ENCODE measurements at places on chromosomes 7 and 10.

GRCh38 chr7:110774071-110774470 is 316.9 kb upstream of the LRRN3 start:
- no peak for DNase-seq

DNA sequence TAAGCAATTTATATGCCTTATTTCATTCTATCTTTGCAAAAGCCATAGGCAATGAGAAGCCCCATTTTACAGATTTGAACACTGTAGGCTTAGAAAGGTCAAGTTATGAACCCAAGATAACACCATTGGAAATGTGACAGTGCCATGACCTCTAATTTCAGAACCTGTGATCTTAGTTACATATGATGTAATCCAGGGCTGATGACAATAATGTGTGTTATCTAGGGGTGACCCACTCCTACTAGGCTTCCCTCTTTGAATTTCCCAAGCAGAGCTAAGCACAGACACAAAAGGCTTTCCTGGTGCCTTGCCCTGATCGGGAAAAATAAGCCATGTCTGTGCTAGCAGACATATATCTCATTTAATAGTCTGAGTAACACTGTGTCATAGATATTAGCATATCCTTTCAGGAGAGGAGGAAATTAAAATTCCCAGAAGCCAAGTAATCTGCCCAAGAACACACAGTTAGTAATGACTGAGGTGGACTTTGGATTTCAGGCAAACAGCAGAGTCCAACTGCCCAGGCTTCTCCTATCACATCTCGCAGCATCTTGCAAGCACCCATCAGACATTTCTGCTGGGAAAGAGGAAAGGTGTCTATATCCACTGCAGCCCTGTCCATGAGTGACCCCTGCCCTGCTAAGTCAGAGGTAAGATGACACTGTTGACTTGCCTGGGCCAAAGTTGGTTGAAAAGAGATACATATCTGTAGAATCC is 2.8 kb upstream of the TECTB start:
- DNase-seq = no peak

DNA sequence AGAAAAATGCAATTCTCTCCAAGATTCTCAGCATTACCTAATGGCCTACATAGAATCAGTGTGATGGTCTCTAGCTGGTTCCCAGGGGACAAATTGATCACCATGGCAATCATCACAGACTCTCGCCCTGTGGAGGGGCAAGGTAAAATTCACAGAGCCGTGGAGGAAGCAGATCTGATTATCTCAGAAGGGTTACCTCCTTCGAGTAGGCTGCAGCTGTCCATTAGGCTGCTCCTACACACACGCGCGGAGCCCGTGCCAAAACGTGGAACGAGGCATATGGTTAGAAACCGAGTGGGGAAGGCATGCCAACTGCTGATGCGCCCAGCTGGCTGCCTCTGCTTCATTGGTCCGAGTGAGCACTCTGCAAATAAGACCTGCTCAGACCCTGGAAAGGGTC is 52.8 kb upstream of the PTER start:
- DNase-seq = no peak

DNA sequence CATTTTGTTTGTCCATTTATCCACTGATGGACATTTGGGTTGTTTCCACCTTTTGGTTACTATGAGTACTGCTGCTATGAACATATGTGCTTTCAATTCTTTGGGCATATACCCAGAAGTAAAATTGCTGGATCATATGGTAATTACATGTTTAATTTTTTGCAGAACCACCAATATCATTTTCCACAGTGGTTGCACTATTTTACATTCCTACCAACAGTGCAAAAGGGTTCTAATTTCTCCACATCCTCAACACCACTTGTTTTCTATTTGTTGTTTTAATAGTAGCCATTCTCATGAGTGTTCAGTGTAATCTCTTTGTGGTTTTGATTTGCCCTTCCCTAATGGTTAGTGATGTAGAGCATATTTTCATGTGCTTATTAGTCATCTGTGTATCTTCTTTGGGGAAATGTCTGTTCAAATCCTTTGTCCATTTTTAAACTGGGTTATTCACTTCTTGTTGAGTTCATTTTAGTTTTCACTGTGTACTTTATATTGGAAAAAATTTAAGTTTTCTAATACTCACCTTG is 101.9 kb downstream of the HIBADH start:
- no peak for DNase-seq

- no peak for DNase-seq
These were observed 69.3 kb downstream of the MTERF1 start for GRCh38 chr7:91811236-91811635.

DNA sequence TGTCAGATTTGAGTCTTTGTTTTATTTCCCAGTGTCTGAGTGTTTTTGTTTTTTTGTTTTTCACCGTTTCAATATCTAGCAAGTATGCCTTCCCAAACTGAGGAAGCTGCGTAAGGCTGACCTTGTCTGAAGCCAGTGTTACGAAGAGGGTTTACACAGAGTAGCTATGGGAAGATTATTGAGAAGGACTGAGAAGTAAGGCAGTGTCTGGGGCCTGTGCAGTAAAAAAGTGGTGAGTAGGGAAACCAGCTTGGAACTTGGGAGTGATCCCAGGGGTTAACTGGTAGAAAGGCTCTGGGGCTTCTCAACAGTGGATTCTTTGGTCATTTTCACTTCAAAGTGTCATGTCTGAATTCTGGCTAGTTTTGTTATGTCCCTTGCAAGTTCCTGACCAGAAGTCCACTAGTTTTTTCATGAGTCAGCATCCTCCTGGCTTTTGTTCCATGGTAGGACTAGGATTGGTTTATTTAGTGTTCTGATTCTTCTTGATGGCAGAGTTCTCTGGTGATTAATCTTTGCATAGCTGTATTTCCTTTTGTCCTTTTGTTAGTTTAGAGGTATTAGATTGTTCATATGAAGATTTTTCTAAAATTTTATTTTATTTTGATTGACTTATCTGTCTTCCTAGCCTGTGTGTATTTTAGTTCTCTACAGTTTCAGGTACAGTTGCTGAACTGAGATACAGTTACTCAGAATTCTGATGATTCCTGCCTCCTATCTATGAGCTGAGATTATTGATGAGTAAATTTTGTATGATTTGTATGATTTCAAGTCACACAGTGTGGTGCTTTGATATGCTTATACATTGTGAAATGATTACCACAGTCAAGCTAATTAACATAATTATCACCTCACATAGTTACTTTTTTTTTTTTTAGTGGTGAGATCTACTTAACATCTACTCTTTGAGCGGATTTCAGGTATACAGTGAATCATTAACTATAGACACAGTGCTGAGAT is 19.0 kb downstream of the GARS1 start:
- no peak for DNase-seq
